ENCODE measurements at places on chromosomes 11 and 22.
A peak's percentile ranks its signal among the peaks of the same experiment; 100 is the strongest.

DNA sequence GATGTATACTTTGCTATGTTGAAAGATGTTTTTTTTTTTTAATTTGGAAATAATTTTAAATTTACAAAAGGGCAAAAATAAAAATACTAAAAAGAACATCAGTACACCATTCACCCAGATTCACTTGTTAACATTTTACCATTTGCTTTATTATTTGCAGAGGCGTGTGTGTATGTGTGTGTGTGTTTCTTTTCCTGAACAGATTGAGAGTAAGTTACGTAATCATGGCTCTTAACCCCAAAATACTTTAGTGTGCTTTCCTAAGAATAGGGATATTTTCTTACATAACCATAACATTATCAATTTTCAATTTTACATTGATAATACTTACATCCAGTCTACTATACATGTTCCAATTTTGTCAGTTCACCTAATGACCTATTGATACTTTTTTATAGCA is 91.5 kb upstream of the HORMAD2 start:
- DNase-seq, result no peak

- no peak for DNase-seq
These were observed 2.3 kb downstream of the PRSS23 start for GRCh38 chr11:86802601-86803051.

DNA sequence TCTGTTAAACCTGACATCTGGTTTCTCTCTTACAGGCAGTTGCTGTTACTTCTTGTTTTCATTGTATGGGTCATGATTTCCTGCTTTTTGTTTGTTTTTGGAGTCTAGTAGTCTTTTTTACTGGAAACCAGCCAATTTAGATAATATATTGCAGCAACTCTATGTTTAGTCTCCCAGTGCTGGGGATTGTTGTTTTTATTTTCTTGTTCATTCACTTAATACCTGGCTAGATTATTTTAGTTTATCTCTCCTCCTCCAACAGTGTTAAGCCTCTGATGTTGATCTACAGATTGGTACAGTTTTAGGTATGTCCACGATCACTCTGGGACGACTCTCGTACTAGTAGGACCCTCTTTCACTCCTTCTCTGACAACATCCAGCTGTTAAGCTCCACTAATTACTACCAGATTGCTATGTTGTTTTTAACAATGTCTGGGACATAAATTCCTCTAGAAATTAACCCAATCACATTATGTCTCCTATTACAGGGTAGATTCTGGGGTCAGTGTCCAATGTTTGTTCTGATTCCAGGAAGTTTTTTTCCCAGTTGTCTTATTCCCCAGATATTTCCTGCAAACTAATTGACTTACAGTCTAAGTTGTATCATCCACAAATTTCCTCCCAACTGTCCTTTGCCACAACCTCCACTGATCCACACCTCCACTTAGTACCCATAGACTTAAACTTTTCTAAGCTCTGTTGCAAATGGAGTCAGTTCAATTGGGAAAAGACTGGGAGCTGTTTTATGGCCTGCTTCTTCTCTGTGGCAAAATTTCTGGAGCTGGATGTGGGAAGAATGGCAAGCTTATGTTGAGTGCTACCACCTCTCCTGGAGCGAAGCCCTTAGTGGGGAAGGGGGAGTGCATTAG is 1280.6 kb upstream of the CNTN5 start:
- DNase-seq, result no peak

- peak; percentile 97 for DNase-seq
These were observed at the start of gene TOLLIP for GRCh38 chr11:1309498-1310317. TSS of gene TOLLIP (minus strand) at chr11:1309632. CDS start at chr11:1309498, 134 bp downstream.

DNA sequence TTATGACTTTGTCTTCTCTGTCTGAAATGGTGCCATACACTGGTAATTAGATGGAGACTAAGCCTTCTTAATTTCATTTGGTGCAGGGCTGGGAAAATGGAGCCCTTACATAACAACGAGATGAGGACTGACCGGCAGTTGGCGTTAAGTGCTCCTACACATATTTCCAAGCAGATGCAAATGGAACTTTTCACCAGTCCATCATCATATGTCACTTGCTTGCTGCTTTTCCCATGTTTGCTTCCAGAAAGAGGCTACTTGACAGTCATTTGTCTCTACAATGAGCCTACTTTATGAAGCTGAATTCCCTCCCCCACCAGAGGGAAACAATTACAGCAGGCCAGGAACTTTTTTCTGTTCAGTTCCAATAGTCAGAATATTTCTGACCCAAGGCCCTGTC is 32.6 kb downstream of the SVIP start:
- DNase-seq, result no peak

Measured in aorta (tissue), 5 donors.